ENCODE measurements at places on chromosomes 16 and 17. TPM values are rescaled to one million over a fixed set of nuclear protein-coding genes. Genes with fewer than 3 reads are reported as not detected.

DNA sequence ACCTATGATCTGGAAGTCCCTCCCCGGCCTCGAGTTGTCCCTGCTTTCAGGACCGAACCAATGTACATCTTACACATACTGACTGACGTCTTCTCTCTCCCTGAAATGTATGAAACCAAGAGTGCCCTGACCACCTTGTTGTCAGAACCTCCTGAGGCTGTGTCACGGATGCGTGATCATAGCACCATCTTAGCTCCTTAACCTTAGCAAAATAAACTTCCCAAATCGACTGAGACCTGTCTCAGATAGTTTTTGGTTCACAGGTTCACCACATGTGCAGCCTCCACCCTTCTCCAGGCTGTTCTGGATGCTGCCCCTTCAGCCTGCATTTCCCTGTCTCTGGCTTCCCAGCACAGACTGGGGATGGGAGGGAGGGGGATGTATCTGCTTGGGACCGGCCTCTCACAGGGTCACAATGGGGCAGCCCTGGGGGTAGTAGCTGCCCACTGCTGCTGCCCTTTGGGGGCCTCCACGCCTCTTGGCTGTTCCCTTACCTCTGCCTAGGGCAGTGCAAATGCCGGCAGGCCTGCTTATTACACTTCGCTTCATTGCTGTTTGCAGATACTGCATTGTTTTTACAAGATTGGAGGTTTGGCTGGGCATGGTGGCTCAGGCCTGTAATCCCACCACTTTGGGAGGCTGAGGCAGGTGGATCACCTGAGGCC lies 69.8 kb downstream of the NT5M start:
- no peak for DNase-seq

DNA sequence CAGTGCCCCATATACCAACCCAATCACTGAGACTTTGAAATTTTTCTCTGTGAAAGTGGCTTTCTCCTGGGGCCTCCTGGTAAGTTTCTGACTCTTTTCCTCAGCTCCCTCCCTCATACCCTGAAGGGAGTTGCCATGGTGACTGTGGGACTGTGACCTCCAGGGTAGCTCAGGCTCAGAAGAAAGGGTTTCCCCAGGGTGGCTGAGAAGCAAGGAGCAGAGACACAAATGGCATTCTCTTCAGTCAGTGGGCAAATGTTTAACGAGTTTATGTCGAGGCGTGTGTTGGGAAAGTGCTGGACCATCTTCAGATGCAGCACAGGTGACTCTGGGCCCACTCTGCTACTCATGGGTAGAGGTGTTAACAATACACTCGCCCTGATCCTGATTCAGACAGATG lies 46.8 kb downstream of the MRPS23 start:
- DNase-seq = no peak

DNA sequence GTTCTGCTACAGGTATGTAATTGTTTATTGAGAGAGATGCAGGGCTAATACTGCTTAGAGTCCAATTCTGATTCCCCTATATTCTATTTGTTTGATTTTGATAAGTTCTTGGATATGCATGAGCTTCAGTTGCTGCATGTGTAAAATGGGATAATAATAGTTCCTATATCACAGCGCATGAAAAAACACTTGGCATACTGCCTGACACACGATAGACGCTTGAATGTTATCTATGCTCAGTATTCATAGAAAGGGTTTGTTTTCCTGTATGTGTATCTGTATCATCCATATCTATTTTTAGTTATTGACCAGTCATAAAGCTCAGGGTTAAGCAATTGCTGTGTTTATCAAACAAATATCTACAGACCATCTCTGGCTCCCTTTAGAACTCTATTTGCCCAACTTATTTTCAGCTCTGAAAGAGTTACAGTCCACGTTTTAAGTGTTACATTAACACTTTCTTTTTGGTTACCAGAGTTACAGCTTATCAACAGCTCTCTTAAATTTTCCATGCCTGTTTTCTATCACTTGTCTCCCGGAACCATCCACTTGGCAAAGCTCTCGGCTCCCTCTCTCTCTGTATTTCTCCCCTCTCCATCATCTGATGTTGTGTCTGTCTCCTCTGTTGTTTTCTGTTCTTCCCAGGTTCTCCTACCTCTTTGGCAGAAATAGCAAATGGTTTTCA lies 334.8 kb downstream of the CBLN1 start:
- DNase-seq = no peak

- DNase-seq = no peak
Observed at GRCh38 chr17:77510133-77510796, 369.5 kb downstream of the SEC14L1 start.

- DNase-seq = no peak
Observed at GRCh38 chr17:17526369-17526768, 30.2 kb upstream of the RASD1 start.

The ZG16B gene
- not detected for total RNA-seq

The KIAA0513 gene
- 17.5 TPM for total RNA-seq

The MGAT5B gene
- total RNA-seq = 0.13 TPM

All from dermis microvascular lymphatic vessel endothelial cell (primary cell).